Keratinocyte (primary cell): ENCODE measurements at places on chromosomes 12 and 14.

GRCh38 chr12:132461526-132461925 lies 28.4 kb upstream of the FBRSL1 start:
- no peak for DNase-seq

- no peak for DNase-seq
These were observed 61.7 kb upstream of the VRK1 start for GRCh38 chr14:96735526-96735925.

- no peak for DNase-seq
These were observed 2.2 kb downstream of the DPF3 start for GRCh38 chr14:72891666-72892102.

GRCh38 chr12:123595729-123596128 lies 6.2 kb upstream of the DDX55 start:
- DNase-seq: no peak

DNA sequence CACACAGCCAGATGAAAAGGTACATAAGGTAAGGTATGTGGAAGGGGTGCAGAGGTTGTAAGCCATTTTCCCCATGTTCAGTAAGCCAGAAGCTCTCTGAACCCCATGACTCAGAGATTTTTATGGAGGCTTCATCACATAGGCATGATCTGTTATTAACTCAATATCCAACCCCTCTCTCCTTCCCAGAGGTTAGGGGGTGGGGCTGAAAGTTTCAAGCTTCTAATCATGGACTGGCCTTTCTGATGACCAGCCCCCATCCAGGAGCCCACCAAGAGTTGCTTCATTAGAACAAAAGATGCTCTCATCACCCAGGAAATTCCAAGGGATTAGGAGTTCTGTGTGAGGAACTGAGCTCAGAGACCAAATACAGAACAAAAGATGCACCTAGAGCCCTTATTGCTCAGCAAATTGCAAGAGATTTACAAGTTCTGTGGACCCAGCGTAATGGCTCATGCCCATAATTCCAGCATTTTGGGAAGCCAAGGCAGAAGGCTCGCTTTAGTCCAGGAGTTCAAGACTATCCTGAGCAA lies 103.2 kb upstream of the DAAM1 start:
- DNase-seq: no peak

DNA sequence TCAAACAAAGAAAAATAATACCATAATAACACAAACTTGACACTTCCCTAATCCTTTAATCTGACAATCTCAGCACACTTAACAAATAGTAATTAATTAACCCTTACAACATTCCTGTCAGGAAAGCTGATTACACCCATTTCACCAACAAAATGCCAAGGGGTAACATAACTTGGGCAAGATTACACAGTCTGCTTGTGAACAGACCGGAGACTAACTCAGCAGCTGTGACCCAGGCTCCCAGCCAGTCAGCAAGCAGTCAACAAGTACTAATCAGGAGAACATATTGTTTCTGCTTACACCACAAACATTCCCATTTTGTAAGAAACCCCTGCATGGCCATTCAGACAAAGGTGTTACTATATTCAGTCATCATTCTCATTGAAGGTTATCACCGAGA lies 592.5 kb upstream of the FLRT2 start:
- DNase-seq: no peak

- no peak for DNase-seq
These were observed 124.8 kb downstream of the NPAS3 start for GRCh38 chr14:33063521-33063920.

GRCh38 chr14:68684466-68685418 lies 108.1 kb downstream of the ZFP36L1 start:
- DNase-seq: no peak

- peak; percentile 61 for DNase-seq
These were observed 102.7 kb upstream of the USP44 start for GRCh38 chr12:95653771-95654546.

- no peak for DNase-seq
These were observed 12.2 kb downstream of the PTPN11 start for GRCh38 chr12:112430929-112431328.

DNA sequence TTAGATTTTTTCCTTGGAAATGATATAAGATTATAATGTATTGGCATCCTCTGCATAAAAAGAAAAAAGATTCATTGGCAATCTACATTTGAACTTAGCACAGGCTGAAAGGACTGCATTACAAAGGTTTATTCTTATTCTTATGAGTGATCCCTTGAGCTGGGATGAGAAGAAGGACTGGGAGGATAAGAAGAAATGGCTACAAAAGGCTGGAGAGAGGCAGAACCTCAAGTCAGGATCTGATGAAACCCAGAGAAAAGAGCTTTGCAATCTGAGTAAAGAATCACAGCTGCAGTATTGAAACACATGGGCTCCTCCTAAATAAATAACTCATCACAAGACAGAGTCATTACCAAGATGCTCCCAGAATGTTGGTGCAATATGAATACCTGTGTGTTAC lies 1635.4 kb upstream of the FLRT2 start:
- no peak for DNase-seq

GRCh38 chr14:31945701-31946100 lies 131.4 kb upstream of the ARHGAP5 start:
- no peak for DNase-seq

DNA sequence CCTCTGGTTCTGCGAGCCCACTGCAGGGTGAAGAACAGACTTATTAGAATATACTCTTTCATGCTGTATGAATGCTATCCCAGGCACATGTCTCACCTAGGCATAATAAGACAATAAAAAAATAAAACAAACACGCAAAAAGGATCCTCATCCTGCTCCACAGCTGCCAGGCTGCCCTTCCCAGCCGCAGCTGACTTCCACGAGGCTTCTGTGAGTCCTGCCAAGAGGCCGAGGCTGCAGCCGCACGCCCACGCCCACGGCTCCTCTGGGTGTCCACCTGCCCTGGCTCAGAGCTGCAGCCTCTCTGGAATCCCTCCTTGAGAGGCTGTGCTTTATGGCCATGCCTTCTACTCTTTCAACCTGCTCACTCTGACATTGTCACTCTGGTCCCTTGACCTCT lies 6.9 kb downstream of the SMIM41 start:
- DNase-seq: no peak

GRCh38 chr14:83870546-83871270 lies 1659.2 kb upstream of the FLRT2 start:
- no peak for DNase-seq

- DNase-seq: no peak
These were observed 216.3 kb upstream of the FLRT2 start for GRCh38 chr14:85313560-85314207.

GRCh38 chr12:92574911-92575570 lies 127.7 kb upstream of the PLEKHG7 start:
- no peak for DNase-seq

DNA sequence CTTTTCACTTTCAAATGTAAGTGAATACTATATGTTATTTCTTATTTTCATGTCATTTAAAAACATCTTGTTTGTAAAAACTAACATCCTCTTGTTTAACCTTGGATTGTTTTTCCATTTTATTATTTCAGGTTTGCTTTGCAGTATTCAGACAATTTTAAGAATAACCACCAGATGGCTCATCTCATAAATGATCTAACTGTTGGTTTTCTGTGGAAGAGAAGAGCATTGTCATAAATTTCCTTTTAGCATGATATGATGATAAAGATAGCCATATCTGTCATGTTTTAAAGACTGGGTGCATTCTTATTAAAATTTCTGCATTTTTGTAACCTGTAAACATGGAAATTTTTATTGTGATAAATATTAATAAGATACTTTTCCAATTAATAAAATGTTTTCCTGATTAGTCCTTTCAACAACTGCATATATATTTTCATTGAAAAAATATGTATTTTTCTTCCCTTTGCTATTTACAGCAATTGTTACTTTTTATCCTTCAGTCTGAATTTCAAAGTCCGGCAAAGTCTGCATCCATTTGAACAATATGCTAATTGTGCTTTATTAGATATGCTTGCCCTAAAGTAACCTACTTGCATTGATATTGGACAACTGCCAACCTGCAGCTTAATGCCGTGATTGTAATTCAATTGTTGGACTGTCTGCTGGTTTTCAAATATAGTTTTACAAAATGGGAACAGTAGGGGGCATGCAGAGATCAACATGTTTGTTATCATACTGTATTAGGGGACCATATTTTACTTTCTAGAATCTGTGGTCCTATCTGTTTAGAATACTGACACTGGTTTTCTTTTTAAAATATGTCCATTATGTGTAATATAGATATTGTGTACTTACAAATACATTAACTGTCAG lies 163.4 kb downstream of the GARIN6 start:
- no peak for DNase-seq

GRCh38 chr12:91059211-91059610 lies 1.4 kb upstream of the KERA start:
- no peak for DNase-seq

DNA sequence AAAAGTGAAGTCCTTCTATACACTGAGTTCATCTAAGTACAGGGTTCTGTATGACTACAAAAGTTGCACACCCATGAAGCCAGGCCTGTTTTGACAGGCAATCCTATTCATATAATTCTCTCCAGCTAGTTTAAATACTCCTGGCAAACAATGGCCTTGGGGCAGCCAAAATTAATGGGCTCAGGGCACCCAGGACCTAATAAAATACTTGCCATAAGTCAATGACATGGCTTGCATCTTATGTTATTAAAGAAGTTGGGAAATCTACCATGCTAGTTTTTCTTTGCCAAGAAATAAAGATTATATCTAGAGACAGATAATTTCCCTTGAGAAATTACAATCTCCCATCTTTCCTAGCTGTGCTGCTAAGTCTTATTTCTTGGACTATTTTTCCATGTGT lies 11.1 kb upstream of the TMTC1 start:
- DNase-seq: no peak

DNA sequence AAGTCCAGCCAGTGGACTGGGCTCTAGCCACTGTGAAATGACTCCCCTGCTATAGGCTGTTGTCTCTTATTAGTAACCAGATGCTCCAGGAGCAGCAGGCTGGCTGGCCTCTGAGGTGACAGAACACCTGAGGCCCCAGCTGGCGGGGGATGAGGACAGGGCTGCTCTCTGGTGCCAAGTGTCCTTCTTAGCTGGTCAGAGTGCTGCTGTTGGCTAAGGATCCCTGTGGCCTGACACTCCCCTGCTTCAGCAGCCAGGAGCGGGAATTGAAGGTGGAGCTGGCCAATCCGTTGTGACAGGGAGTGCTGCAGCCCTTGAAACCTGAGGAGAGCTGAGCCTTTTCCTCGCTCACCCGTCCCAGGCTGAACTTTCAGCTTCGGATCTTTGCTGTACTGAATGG lies 30.7 kb downstream of the TMEM229B start:
- no peak for DNase-seq
